ENCODE measurements at places on chromosomes 11 and 22.

- peak; percentile 61 for DNase-seq
Measured at GRCh38 chr11:102390667-102391465, 43.9 kb downstream of the BIRC2 start.

DNA sequence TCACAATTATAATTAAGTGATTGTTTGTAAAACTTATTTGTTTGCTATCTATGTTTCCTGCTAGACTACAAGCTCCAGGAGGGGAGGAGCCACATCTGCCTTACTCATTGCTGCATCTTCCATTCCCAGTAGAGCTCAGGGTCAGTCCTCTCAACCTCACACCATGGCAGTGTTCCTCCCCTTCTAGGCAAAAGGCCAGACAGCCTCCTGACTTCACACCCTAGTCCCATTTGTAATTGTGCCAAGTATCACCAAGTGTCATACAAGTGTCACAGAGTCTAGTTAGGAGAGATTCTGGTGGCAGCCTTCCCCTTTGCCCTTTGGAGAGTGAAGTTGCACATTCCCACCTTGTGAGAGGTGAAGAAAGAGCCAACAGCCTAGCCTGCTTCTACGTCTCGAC is 490.4 kb downstream of the INSC start:
- no peak for DNase-seq

DNA sequence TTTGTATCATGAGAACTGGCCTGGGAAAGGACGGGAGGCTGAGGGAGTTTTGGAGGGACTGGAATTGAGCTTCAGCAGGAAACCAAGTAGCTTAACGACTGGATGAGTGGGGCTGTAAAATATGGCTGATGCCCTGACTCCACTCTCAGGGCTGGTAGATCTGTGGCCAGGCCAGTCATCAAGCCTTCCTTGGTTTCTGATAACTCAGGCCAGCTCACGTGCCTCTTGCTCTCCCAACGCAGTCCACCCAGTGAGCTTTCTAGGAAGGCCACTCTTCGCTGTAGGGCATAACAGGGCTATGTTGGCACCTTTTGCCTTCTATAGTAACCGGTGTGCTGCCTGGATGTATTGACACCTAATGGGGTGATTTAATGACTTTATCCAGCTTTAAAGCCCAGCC is 5.8 kb upstream of the MADD start:
- DNase-seq: no peak

- DNase-seq: no peak
Measured at GRCh38 chr11:124748481-124749343, 3.3 kb downstream of the VSIG2 start.

GRCh38 chr11:117384045-117384444 is 56.4 kb downstream of the CEP164 start:
- DNase-seq: no peak

DNA sequence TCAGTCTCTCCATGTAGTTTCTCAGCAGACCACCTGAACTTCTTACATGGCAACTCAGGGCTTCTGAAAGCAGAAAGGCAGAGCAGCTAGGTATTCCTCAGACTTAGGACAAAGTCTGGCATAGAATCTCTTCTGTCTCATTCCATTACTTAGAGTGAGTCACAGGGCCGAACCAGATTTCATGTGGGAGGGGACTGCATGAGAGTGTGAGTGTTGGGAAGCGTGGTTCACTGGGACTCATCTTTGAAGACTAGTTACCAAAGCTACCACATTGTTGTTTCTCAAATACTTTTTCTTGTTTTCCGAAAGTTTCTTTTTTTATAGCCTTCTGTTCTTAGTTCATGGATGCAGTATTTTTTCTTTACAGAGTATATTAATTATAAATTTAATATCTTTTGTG is 36.1 kb upstream of the SCN3B start:
- no peak for DNase-seq

- DNase-seq: no peak
Measured at GRCh38 chr11:92536883-92537282, 312.3 kb downstream of the FAT3 start.

- no peak for DNase-seq
Measured at GRCh38 chr11:77882396-77882795, 61.5 kb downstream of the AAMDC start.

DNA sequence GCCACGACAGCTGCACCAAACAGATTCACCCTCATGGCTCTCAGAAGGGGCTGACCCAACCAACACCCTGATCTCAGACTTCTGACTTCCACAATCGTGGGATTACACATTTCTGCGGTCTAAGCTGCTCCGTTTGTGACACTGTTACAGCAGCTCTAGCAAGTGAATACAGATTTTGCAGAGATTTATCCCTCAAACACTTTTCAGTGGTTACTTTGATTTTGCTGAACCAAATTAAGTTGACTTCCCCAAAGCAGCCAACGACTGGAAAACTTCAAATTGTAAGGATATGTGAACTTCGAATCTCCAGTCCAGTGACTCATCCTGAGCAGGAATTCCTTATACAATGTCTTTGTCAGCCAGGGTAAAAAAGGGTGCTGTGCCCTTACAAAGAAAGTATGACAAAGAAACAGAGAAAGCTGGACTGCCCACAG is 14.8 kb upstream of the INCENP start:
- DNase-seq: no peak

- no peak for DNase-seq
Measured at GRCh38 chr11:910044-910588, 494 bp downstream of the CHID1 start.

GRCh38 chr11:68303083-68303482 is 9.3 kb upstream of the LRP5 start:
- no peak for DNase-seq

- DNase-seq: no peak
Measured at GRCh38 chr11:3604167-3604566, 37.6 kb downstream of the ART5 start.

GRCh38 chr11:26626346-26626745 is 54.3 kb upstream of the MUC15 start:
- DNase-seq: no peak

DNA sequence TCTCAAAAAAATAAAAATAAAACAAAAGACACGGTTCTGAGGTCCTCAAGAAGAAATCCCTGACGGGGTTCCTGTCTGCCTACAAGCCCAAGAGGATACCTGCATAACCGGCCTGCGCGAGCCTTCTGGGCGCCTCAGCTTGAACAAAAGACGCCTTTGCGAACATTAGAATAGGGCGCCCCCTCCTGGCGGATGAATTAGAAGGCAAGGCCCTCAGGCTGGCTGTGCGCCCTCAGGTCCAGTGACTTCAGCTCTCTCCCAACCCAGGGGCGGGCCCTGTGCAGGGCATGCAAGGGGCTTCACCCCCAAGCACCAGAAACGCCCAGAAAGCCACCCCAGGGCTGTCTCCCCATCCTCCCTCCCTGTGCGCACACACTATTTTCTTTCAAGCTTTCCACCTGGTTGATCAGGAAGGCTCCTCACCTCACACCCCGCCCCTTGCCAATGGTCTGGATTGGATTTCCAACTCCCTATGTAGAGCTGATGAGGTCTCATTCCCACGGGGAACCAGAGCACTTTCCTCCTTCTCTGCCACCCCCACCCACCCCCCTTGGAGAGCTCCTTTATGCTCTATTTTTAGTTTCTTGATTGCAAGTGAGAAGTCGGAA is 273.3 kb downstream of the BUD13 start:
- peak; percentile 76 for DNase-seq

DNA sequence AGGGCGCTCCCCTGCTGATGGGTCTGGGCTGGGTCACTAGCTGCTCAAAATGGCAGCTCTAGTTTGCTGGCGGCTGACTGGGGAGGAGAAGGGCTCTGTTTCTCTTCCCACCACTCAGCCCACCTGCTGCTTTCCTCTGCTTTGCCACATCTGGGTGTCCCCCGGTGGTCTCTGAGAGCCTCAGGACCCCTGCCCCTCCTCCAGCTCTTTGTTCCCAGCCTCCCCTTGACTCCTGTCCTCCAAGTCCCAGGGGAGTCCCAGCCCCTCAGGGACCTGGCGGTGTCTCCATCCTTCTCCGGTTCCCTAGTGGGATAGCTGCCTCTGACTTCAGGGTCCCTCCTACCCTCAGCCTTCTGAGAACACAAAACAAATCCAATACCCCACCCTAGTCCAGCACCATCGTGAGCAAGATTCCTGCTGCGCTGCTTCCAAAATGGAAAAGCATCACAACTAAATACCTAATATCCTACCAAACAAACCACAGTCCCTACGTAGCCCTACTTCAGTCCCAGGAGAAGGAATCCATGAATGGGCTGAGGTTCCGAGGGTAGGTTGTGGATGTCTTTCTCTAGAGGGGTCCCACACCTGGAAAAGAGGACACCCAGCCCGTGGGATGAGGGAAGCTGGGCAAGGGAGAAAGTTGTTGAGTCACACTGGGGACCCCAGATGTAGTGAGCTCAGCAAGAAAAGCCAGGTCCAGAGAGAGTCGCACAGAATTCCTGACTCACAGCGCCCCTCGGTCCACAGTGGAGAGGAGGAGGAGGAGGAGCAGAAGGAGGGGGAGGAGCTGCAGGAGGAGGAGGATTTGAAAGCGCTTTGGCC is 45.0 kb upstream of the NNMT start:
- DNase-seq: peak; percentile 66

- DNase-seq: peak; percentile 62
Measured at GRCh38 chr22:22201185-22201929, 43.2 kb upstream of the VPREB1 start.

GRCh38 chr11:27471589-27472397 is 797 bp downstream of the LGR4 start:
- DNase-seq: peak; percentile 60

DNA sequence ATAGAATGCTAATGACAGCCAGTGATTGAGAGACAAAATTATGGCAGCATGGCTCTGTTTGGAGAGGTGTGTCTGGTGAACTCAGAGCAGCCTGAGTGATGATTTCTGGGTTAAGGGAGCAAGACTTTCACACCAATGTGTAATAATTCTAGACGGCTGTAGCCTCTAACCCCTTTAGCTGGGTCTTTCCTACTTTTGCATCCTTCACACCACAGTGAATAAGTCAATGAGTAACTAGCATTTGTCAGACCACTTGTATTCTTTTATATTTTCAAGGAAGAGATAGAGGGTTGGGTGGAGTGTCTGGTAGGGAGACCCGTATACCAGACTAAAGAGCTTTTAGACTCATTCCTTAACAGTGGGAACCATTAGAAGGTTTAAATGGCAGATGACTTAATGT is 50.4 kb downstream of the ATXN10 start:
- no peak for DNase-seq

DNA sequence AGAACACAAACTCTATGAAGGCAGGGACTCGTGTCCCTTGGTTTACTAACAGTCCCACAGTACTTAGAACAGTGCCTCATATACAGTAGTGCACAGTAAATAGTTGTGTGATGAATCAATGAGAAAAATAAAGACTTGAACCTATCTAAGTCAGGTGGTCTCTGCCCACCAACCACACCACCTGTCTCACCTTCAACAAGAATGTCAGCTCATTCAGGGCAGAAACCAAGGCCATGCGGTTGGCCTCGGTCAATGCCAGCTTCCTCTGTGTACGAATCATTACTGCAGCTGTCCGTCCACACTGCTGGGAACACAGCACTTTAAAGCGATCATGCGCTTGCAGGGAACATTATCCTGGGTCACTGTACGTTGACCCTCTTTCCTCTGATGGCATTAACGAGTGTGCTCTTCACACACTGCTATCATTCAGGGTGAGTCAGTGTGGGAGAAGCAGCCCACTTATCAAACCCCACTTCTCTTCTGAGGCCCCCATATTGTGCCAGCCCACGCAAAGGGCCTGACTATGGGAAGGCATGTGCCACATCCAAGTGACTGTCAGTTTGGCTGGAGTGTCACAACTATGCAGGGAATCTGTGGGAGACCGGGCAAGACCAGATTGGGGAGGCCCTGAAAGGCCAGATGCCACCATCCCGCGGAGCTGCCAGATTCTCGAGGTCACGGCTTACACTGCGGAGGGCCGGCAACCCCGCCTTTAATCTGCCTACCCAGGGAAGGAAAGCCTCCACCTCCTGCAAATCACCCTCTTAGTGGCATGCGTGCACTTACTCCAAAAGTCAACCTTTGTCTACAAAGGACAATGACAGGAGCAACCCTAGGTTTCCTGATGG is 36.1 kb downstream of the LARGE1 start:
- DNase-seq: peak; percentile 51

DNA sequence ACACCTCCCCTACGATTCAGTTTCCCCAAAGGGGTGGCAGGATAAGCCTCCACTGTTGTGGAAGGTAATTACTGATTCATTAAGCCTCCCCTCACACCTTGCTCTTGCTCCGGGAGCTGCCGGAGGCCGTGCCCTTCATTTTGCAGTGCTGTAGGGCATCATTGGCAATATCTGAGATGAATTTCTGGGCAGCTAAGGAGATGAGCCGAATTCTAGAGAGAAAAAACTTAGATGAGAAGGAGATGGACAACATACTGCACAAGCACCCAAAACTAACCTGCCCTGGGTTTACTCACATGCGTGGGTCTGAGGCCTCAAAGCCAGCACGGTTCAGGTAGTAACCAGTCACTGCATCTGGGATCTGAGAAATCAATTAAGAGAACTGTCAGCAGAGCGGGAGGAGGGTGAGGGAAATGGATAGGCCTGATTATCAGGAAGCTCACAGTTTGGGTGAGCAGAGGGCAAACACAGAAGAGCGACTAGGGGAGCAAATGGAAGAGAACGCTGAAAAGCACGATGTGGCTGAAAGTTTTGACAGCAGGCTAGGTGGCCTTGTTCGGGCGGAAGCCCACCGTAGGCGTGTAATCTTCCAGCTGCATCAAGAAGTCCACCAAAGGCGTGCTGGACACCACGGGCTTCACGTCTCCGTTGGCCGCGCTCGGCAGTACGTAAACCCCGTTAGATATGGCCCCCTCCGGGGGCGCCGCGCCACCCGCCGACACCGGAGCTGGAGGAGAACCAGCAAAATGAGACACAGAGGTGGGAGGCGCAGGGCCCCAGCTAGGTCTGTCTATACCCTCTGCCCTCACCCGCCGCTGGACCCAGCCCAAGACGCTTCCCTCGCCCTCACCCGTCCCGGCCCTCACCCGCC is 689 bp downstream of the TAF10 start:
- DNase-seq: peak; percentile 64

GRCh38 chr11:118375978-118376377 is 16.6 kb downstream of the UBE4A start:
- DNase-seq: no peak

DNA sequence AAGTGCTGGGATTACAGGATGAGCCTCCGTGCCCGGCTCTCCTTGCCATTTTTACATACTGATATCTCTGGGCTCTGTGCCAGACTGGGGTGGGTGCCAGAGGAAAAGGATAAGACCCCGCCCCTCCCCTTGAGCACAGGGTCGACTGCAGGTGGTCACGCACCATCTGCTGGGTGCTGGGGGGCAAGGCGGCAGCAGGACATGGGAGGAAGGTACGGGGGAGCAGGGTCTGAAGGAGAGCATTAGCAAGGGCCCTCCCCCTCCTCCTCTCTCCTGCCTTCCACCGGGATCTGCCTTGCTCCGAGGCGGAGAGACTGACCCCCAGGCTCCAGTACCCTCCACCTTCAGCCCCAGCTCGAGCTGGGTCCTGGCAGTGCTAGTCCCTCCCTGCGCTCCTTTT is 9.7 kb upstream of the PGA3 start:
- DNase-seq: no peak

DNA sequence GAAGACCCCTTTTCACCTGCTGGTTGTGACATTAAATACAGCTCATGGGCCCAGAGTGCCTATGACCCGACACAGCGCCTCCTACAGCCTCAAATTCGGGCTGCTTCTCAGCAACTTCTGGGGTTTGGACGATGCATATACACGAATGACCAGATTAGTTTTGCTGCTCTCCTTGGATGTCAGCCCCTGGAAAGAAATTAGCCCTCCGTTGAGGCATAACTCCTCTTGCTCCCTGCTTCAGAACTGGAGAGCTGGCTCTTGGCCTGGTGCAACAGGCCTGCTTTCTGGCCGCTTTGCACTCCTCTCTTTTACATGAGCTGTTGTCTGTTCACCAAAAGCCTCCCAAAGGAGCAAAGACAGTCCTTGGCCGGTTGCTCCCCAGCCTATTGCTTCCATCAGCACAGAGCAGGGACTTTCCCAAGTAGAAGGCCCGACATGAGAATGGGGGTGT is 3.3 kb downstream of the TECTA start:
- DNase-seq: peak; percentile 72

Measured in Right ventricle myocardium superior (tissue), 1 donor.